ENCODE measurements at places on chromosomes 4 and X.

GRCh38 chr4:144591401-144591800 is 54.6 kb upstream of the HHIP start:
- DNase-seq = no peak

- no peak for DNase-seq
These were observed 23.0 kb downstream of the LDB2 start for GRCh38 chr4:16875487-16875886.

GRCh38 chr4:76709772-76710090 is 188.2 kb downstream of the SOWAHB start:
- DNase-seq = no peak

- no peak for DNase-seq
These were observed 502.3 kb upstream of the DIAPH2 start for GRCh38 chrX:96182366-96182765.

- DNase-seq = no peak
These were observed 41.6 kb downstream of the LIMCH1 start for GRCh38 chr4:41579526-41579925.

- DNase-seq = no peak
These were observed 61.9 kb downstream of the SLC9A6 start for GRCh38 chrX:136047016-136047642.

DNA sequence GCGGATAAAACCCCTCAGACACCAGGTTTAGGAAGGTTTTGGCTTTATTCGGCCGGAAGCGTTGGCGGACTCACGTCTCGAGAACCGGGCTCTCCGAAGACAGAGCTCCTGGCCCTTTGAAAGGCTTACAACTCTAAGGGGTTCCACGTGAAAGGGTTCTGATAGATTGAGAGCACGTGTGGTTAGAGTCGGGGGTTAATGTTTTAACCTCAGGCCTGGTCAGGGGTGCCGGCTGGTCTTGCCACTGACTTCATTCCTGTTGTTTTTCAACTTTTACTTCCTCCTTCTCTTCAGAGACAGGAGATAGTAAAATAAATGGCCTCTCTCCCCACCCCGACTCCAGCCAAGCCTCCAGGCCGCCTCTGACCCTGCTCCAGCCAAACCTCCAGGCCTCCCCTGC is 4.7 kb upstream of the ASMT start:
- DNase-seq = no peak

GRCh38 chr4:82268050-82268825 is 105.6 kb downstream of the HNRNPD start:
- no peak for DNase-seq

Data from stimulated activated CD8-positive, alpha-beta memory T cell treated with anti-CD3 and anti-CD28 coated beads, Interleukin-4, amount 100 ng/mL, for 4 hours (primary cell).